ENCODE measurements at places on chromosomes 1 and 21.

GRCh38 chr1:38138498-38139233, 92.1 kb upstream of the POU3F1 start:
- DNase-seq = peak; percentile 48

DNA sequence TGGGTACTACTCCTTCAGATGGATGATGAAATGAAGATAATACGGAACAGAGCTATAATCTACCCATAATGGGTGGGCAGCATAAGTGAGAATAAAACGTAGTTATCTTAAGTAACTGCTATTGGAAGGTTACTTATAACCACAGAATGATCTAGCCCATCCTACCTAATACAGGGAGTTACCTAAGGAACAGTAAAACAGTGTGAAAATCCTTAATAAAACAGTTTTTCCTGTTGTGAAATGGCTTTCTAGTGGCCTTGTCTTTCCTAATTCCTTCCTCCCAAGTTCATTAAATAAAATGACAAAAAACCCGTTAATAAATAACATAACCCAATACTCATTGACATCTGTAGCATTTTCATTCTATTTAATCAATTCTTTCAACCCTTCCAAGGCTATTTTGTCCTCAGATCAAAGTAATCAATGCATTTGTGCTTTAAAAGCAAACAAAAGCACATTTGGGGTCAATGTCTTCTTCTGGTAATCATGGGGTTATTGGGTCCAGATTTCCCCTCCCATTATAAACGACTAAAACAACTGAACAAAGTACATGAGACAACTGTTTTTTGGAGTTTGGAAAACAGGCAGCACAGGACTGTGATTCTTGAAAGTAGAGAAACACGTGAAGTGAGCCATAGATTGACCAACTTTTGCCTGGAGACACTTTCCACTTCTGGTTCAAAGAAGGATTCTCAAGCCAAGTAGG, 42.0 kb downstream of the PAPPA2 start:
- DNase-seq = no peak

DNA sequence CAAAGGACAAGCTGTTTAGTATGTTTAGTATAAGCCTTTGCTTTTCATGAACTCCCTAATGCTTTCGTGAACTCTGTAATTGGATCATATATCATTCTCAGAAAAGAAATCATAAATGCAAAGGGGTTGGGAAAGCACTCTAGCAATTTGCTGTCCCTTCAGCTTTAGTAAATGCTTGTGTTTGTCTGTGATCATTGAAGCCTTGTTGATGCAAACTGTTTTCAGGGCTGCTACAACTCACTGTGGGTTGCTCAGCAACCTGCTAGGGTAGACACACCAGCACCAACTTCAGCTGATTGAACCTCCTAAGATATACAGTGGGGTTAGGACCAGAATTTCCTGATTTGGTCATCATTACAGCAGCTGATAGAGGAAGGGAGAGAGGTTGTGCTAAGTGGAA, 95.0 kb downstream of the SGIP1 start:
- no peak for DNase-seq

- DNase-seq = no peak
Measured at GRCh38 chr1:42162181-42162580, 2.4 kb downstream of the GUCA2A start.

- DNase-seq = peak; percentile 53
Measured at GRCh38 chr21:36454093-36454531, 25.8 kb downstream of the CLDN14 start.

- no peak for DNase-seq
Measured at GRCh38 chr1:91583326-91583755, 82.7 kb downstream of the CDC7 start.

- no peak for DNase-seq
Measured at GRCh38 chr1:117753652-117754051, 147.8 kb downstream of the TENT5C start.

- DNase-seq = no peak
Measured at GRCh38 chr1:221565711-221566110, 176.2 kb downstream of the DUSP10 start.

DNA sequence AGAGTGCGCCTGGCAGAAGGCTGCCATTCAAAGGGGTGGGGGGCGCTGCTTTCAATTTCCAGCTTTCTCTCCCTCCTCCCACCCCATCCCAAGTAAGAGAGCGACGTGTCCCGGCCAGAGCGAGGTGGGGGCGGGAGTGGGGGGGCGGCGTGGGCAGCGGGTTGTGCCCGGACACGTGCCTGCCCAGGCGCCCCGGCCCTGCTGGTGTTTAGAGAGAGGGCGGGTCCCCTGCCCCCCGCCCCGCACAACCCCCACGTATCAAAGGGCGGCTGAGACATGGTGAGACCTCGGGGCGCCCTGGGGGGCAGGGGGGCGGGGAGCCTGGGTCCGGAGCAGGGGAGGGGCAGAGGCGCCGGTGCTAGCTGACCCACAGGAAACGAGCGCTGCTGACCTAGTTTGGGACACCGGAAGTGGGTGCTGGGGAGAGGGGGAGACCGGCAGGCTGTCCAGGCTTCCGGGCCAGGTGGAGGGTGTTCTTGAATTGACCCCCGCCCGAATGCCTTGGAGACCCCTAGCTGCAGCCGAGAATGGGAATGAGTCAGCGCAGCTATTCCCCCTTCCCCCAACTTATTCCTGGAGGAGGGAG, 1.3 kb downstream of the ZBTB7B start:
- DNase-seq = peak; percentile 59

GRCh38 chr1:188317894-188318293, 1489.1 kb downstream of the PLA2G4A start:
- DNase-seq = no peak

DNA sequence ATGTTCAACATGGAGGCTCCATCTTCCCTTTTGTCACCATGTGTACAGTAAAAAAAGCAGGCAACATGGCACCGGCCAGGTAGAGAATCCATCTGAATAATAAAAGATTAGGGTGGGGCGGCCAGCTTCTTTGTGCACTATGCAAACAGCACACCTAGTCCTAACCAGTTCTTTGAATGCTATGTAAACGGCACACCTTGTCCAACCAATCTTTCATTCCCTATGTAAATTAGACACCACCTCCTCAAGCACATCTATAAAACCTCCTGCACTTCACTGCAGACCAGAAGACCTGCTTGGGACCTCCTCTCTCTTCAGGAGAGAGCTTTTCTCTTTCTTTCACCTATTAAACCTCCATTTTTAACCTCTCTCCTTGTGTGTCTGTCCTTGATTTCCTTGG, 28.2 kb downstream of the TFB2M start:
- no peak for DNase-seq

GRCh38 chr21:34540206-34540605, 28.2 kb upstream of the KCNE1 start:
- no peak for DNase-seq

DNA sequence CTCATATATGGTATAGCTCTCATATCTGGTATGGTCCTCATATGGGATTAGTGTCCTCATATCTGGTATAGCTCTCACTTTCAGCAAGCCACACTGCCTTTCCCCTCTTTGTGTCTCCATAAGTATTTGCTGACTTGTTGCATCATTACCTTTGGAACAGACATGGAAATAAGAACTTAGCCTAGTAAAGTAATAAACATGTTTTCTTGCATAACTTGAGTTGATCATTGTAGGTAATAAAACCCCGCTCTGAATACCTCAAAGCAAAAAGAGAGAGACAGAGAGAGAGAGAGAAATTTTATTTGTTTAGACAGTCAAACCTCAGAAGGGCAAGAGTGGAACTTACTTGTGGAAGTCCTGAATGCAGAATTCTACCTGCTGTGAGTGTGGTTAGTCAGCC, 170.3 kb downstream of the GREM2 start:
- DNase-seq = no peak

- DNase-seq = no peak
Measured at GRCh38 chr1:203368624-203369451, 17.9 kb upstream of the FMOD start.
